ENCODE measurements at places on chromosomes 3 and 15. TPM values are rescaled to one million over a fixed set of nuclear protein-coding genes. Genes with fewer than 3 reads are reported as not detected.
A peak's percentile ranks its signal among the peaks of the same experiment; 100 is the strongest.

The WDR49 gene
- total RNA-seq: 0.73 TPM

The GNAT1 gene
- not detected for total RNA-seq

The SLC2A2 gene
- total RNA-seq: not detected

The TMEM158 gene
- total RNA-seq: not detected

The DLG1 gene
- total RNA-seq: 114 TPM

The PPP1R14D gene
- not detected for total RNA-seq

The ANKRD34C gene
- not detected for total RNA-seq

The HRG gene
- total RNA-seq: not detected

The CLDN16 gene
- not detected for total RNA-seq

The PRR20G gene
- not detected for total RNA-seq

GRCh38 chr15:61743345-61743909, 316.8 kb downstream of the VPS13C start:
- no peaks in the 10 kb centered on the region for H3K4me1 ChIP-seq
- DNase-seq: no peak
- H3K27me3 ChIP-seq: no peaks in the 10 kb centered on the region
- no peak overlapping the region for H3K27ac ChIP-seq
- H3K4me3 ChIP-seq: no peak overlapping the region

- no peak for DNase-seq
- H3K4me3 ChIP-seq: no peak overlapping the region
- H3K36me3 ChIP-seq: no peaks in the 10 kb centered on the region
- H3K27me3 ChIP-seq: no peaks in the 10 kb centered on the region
Observed at GRCh38 chr3:176870451-176870850, 326.8 kb downstream of the TBL1XR1 start.

- no peak overlapping the region for H3K27ac ChIP-seq
- no peak for DNase-seq
- no peaks in the 10 kb centered on the region for H3K4me1 ChIP-seq
- no peaks in the 10 kb centered on the region for H3K36me3 ChIP-seq
- H3K27me3 ChIP-seq: no peaks in the 10 kb centered on the region
Observed at GRCh38 chr15:100215843-100216169, 126.0 kb downstream of the ADAMTS17 start.

DNA sequence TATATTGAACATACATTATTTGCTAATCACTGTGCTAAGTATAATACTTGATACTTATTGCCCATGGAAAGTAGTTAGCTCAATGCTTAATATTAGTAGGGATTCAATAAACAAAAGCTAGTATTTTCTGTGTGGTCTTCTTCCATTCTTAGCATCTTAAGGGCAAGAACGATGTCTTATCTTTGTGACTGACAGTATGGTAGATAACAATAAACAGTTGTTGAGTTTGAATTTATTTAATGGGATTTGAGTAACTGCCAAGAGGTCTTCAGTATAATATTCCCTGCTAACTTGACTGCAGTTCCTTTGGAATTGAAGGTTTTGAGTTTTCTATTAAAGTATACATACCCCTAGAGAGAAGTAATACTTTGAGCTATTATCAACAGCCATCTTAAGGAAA, 70.1 kb downstream of the ZNF609 start:
- H3K27ac ChIP-seq: no peak overlapping the region
- no peaks in the 10 kb centered on the region for H3K27me3 ChIP-seq
- no peak overlapping the region for H3K4me3 ChIP-seq
- peaks cover 2% of the 10 kb centered on the region for H3K36me3 ChIP-seq
- no peak for DNase-seq
- H3K4me1 ChIP-seq: peaks cover 2% of the 10 kb centered on the region

DNA sequence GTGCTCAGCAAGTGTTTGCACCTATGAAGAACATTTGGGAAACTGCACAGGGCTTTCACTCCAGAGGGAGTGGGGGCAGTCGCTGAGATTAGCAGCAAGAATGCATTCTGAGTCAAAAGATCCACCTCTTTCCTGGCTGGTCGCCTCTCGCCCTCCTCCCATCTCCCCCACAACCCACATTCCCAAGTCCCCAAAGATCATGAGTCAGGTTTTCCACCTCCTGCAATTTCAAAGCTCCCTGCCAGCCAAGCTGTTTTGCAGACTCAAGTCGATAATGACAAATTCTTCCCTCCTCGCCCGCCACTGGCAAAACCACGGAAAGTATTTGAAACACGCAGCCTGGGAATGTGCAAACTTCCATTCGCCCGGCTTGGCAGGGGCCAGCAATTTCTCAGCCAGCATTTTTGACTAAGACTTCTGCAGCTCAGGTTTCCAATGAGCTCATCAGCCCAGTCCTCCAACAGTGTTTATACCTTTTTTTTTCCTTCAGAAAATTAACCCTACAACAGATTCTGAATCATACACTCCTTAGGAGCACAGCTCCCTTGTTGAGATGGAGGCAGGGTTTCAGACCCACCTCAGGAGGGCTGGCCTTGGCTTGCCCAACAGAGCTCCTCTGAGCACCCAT, 181.4 kb downstream of the SMAD6 start:
- H3K36me3 ChIP-seq: no peaks in the 10 kb centered on the region
- H3K27me3 ChIP-seq: no peaks in the 10 kb centered on the region
- no peak overlapping the region for H3K27ac ChIP-seq
- H3K4me3 ChIP-seq: no peak overlapping the region
- no peak for DNase-seq

- no peaks in the 10 kb centered on the region for H3K27me3 ChIP-seq
- no peaks in the 10 kb centered on the region for H3K36me3 ChIP-seq
- no peaks in the 10 kb centered on the region for H3K4me1 ChIP-seq
Observed at GRCh38 chr15:100187677-100188076, 154.1 kb downstream of the ADAMTS17 start.

DNA sequence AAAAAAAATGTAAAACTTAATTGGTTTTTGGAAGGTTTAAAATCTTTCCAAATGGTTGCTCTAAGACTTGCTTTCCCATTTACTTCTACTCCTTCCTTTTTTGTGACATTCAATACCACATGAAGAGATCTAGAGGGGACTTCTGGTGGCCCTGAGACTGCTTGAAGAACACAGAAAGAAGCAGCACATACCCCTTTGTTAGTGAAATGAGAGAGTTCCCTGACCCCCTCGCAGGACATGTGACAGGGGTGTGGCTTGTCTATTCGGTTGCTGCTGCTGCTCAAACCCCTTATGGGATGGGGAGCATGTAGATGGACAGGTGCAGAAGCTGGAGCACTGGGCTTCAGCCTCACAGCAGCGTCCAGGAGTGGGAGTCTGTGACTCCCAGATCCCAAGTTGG, 71.0 kb downstream of the ZMAT3 start:
- H3K36me3 ChIP-seq: no peaks in the 10 kb centered on the region
- no peak overlapping the region for H3K4me3 ChIP-seq
- no peak for DNase-seq

DNA sequence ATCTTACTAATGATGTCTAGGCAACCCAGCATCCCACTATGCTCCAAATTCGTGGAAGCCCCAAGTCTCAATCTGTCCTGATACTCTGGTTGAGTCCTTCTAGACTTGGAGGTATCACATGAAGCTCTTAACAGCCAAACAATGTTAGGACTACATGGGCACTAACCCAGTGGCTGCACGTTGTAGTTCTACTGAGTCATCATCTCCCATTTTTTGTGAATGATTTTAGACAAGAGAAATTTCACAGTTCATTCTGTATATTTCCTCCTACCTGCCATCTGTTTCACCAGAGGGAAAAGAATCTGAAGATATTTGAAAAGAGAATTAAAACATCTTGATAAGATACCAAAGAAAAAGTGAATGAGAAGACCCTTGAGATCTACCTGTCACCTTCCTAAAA, 9.8 kb upstream of the WWTR1 start:
- DNase-seq: no peak
- H3K4me3 ChIP-seq: no peak overlapping the region
- H3K27ac ChIP-seq: no peak overlapping the region
- H3K4me1 ChIP-seq: no peaks in the 10 kb centered on the region

- H3K27ac ChIP-seq: no peak overlapping the region
- no peak overlapping the region for H3K4me3 ChIP-seq
- H3K27me3 ChIP-seq: peaks cover 21% of the 10 kb centered on the region
Observed at GRCh38 chr3:184234224-184234623, 4.8 kb downstream of the VWA5B2 start.

GRCh38 chr3:67947808-67948508, 293.5 kb upstream of the SUCLG2 start:
- no peaks in the 10 kb centered on the region for H3K4me1 ChIP-seq
- H3K4me3 ChIP-seq: no peak overlapping the region
- DNase-seq: no peak
- H3K36me3 ChIP-seq: no peaks in the 10 kb centered on the region
- no peak overlapping the region for H3K27ac ChIP-seq

DNA sequence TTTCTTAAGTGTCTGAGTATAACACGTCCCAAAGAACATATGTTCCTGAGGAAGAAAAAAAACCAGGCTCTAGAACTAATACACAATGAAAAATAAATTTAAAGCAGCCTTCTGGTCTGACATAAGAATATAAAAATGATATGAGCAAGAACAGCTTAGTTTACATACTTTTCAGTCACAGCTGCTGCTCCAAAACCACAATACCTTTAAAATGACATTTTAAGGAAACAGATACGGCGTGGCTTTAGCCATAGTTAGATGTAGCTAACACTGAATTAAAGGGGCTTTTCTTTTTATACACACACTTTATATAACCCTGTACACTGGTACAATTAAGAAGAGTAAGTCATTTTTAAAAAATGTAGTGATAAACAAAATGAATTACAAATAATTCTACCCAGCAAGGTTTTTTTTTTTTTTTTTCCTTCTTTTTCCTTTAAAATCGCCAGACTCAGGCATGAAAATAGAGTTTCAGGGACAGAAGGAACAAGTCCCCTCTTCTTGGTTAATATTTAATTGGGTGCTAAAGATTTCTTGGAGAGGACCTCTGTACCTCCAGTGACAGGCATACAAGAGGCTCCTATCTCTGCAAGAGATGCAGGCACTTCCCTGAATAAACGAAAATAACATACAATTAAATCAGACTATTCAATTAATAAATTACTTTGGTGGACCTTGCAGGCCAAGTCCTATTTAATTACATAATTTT, 265.6 kb downstream of the FOXP1 start:
- H3K4me1 ChIP-seq: peaks cover 45% of the 10 kb centered on the region
- H3K36me3 ChIP-seq: no peaks in the 10 kb centered on the region
- no peaks in the 10 kb centered on the region for H3K27me3 ChIP-seq
- no peak for DNase-seq
- H3K27ac ChIP-seq: peak overlapping the region; percentile 51
- no peak overlapping the region for H3K4me3 ChIP-seq

DNA sequence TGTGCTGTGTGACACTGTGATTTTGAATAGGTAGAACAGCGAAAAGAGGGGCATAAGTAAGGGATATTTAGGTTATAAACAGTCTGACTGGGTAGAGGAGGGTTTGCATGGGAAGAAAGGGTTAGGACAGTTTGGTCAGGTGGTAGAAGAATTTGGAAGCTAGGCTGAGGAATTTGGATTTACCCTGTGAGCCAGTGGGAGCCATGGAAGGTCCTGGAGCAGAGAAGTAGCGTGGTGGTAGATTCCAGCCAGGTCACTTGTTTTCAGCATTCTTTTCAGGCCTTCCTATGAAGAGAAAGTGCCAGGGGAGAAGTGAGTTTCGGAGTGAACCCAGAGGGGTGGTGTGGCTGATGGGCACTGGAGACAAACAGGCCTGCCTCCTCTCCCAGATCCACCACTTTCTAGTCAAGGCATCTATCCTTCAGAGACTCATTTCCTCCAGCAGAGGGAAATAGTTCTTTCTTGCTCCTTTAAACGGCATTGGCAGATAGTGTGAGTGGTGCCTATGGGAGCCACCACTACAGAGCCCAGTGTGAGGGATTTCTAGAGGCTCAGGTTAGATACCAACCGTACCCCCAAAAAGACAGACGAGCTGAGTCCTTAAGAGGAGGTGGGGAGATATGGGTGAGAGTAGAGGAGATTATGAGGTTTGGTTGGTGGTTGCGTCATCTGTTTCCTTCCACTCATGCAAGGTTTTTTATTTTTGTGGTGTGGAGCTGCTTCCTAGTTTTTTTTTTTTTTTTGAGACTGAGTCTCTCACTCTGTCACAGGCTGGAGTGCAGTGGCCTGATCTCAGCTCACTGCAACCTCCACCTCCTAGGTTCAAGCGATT, 21.2 kb downstream of the PXK start:
- DNase-seq: peak; percentile 81
- peaks cover 7% of the 10 kb centered on the region for H3K36me3 ChIP-seq
- no peaks in the 10 kb centered on the region for H3K27me3 ChIP-seq

GRCh38 chr3:159616234-159616825, 372.3 kb upstream of the IL12A start:
- H3K4me3 ChIP-seq: no peak overlapping the region
- H3K36me3 ChIP-seq: no peaks in the 10 kb centered on the region
- no peaks in the 10 kb centered on the region for H3K4me1 ChIP-seq
- DNase-seq: no peak
